Neuronal stem cell (in vitro differentiated cells): ENCODE measurements at places on chromosomes 6 and 20.

- H3K4me1 ChIP-seq, result peaks cover 53% of the 10 kb centered on the region
- peak; percentile 89 for DNase-seq
- H3K27me3 ChIP-seq, result no peaks in the 10 kb centered on the region
- H3K4me3 ChIP-seq, result peak within 1 kb of the TSS; percentile 64
- peaks cover 3% of the 10 kb centered on the region for H3K36me3 ChIP-seq
Observed at GRCh38 chr6:35496841-35497570, at the start of gene TEAD3. TEAD3 (minus strand) TSS chr6:35497079.

DNA sequence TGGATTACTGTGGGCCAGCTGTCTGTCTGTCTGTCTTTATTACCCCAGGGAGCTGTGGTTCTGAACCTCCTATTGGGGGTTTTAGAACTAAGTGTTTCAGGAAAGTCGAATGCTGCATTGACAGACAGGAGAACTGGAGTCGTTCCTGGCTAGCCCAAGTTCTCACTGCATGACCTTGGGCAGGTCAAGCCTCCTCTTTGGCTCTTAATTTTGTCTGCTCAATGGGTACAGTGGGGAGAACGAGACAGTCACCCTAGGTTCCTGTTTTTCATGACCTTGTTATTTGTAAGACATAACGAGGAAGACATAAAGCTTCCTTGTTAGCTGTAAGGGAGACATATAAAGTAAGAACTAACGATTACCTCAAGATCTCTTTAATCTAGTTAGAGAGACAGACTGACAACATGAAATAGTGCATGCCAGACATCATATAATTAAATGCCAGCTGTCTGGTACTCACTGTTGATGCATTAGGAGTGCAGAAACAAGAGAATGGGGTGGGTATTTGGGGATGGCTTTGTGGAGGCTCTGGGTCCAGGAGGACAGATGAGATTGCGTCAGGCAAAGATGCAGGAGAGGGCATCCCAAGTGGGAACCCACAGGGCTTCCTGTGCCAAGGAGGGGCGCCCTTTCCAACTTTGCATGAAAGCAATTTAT is 3.7 kb upstream of the CCDC167 start:
- H3K4me1 ChIP-seq, result peaks cover 11% of the 10 kb centered on the region
- no peaks in the 10 kb centered on the region for H3K27me3 ChIP-seq
- no peaks in the 10 kb centered on the region for H3K36me3 ChIP-seq
- DNase-seq, result no peak
- no peak overlapping the region for H3K27ac ChIP-seq
- H3K4me3 ChIP-seq, result no peak overlapping the region

DNA sequence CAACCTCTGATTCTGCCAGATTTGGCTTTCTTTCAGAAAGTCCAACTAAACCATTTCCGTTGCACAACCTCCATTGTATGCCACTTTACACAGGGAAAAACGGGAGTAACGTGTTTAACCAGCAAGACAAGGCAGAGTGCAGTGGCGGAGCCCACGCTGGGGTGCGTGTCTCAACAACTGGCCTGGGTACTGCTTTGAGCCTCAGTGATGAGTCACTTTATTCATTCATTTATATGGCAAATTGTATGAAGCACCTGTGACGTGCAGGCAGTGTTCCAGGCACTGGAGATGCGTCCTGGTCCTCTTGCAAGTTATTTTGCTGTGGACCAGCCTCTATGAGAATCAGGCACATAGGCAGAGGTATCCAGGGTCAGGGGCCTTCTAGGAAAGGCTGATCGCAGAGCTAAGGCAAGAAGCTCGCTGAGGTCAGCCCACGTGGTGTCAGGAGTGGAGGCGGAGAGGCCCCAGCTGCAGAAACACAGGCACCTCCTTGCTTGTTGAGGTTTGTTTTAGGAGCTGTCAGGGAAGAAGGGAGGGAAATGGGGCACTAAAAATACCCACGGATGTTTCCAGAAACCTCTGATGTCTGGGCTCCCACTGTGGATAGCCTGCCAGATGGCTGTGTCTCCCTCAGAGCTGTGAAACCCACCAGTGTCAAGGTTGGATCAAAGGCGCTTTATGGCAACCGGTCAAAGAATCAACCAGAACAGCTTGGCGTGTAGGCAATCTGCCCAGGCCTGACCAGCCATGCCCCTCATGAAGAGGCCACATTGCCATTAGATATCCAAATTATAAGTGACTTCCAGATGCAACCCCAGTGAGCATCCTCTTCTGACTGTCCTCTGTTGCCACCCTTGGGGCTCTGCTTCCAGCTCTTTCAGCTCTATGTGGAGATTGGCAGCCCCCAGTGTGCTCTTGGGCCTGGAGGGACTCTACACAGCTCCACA is 157.2 kb downstream of the CD83 start:
- no peak for DNase-seq
- no peaks in the 10 kb centered on the region for H3K36me3 ChIP-seq
- no peak overlapping the region for H3K27ac ChIP-seq
- H3K27me3 ChIP-seq, result no peaks in the 10 kb centered on the region
- H3K4me3 ChIP-seq, result no peak overlapping the region
- H3K4me1 ChIP-seq, result no peaks in the 10 kb centered on the region

DNA sequence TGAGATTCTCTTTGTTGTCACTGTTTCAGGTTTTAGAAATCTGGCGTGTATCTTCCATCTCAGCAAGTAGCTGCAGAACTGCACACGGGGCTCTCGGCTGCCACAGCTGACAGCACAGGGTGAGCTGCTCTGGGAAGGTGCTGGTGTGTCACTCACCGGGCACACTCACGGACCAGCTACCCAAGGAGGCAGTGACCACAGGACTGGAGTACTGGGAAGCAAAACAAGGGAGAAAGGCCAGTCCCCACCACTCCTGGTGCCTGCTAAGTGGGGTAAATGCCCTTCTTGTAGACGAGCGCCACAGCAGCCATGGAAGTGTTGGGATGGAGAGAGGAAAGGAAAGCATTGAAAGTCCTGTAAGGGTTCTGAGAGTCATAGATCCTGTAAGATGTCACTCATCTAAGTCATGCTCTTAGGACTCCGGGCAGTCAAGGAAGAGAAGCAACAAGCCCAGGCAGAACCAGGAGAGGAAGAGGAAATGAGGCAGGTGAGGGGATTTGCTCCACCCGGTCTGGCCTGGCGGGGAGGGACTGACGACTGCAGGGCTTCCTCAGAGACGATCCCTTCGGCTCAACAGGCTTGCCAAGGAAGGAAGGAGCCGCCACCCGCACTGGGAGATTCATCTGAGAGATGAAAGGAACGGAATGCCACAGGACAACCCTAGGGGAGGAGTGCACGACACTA is 48.1 kb downstream of the PRDM1 start:
- peak overlapping the region; percentile 34 for H3K4me3 ChIP-seq
- no peak for DNase-seq
- no peaks in the 10 kb centered on the region for H3K36me3 ChIP-seq
- H3K4me1 ChIP-seq, result no peaks in the 10 kb centered on the region
- no peaks in the 10 kb centered on the region for H3K27me3 ChIP-seq

- DNase-seq, result no peak
- H3K36me3 ChIP-seq, result no peaks in the 10 kb centered on the region
- no peak overlapping the region for H3K4me3 ChIP-seq
- no peaks in the 10 kb centered on the region for H3K27me3 ChIP-seq
- H3K27ac ChIP-seq, result no peak overlapping the region
Observed at GRCh38 chr6:11460001-11460668, 77.4 kb upstream of the TMEM170B start.

GRCh38 chr6:151181706-151182363 is 57.9 kb upstream of the AKAP12 start:
- H3K27me3 ChIP-seq, result no peaks in the 10 kb centered on the region
- H3K4me1 ChIP-seq, result no peaks in the 10 kb centered on the region
- no peaks in the 10 kb centered on the region for H3K36me3 ChIP-seq
- H3K4me3 ChIP-seq, result no peak overlapping the region
- no peak overlapping the region for H3K27ac ChIP-seq

DNA sequence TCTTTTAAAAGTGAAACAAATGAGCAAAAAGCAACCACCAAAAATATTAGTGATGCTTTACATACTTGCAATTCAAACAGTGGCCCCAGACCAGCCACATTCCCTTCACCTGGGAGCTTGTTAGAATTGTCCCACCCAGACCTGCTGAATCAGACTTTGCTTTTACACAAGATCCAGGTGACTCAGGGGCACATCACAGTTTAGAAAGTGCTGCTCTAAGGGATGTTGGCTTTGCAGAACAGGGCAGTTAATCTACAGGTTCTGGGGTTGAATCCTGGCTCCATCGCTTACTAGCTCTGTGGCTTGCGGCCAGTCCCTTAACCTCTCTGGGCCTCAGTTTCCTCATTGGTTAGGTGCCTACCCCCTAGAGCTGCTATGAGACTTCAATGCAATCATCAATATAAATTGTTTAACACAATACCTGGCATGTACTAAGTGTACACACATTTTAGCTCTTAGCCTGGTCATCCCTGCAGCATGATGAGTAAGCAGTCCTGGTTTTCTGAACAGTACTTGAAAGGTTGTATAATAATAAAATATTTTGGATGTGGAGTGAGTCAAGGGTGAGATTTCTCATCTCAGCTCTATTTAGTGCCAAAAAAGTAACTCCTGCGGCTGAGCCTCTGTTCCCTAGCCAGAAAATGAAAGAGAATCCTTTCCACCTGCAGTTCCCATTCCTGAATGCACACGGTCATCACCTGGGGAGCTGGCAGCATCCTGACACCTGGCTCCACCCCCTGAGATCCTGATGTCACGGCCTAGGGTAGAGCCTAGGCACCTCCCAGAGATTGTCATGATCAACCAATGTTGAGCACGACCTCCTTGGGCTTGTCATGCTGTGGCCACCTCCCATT is 162.7 kb downstream of the ANKRD60 start:
- H3K27ac ChIP-seq, result no peak overlapping the region
- no peaks in the 10 kb centered on the region for H3K27me3 ChIP-seq
- no peak for DNase-seq

GRCh38 chr6:148112851-148113319 is 229.8 kb upstream of the SASH1 start:
- no peaks in the 10 kb centered on the region for H3K4me1 ChIP-seq
- H3K4me3 ChIP-seq, result no peak overlapping the region
- no peaks in the 10 kb centered on the region for H3K27me3 ChIP-seq
- DNase-seq, result no peak
- H3K27ac ChIP-seq, result no peak overlapping the region

DNA sequence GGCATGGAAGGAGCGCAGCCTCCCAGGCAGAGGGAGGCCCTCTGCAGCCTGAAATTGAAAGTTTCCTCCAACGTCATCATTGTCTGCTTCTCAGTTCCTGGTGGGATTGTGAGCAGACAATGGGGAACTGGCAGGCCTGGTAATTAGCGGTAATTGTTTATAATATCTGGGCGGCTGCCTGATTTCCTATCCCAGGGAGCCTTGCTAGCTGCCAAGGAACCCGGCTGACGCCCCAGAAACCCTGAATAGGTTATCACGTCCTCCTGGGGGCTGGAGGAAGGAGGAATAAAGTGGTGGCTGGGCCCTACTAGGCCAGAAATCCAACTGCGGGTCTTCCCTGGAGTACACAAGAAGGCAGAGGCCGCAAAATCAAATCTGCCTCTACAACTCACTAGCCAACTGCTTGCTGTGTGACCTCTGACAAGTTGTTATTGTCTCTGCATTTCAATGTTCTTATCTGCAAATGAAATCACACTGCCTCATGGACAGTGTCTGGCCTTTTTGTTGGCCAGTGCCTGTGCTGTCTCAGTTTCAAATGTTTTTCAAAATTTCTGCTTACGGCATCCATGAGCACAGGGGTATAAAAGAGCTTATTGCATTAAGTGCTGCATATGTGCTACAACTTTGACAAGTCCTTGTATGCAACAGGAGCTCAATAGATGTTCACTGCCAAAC is 16.9 kb downstream of the KCNK15 start:
- H3K4me3 ChIP-seq, result no peak overlapping the region
- no peak for DNase-seq

- no peak overlapping the region for H3K4me3 ChIP-seq
- DNase-seq, result no peak
- no peaks in the 10 kb centered on the region for H3K4me1 ChIP-seq
- no peak overlapping the region for H3K27ac ChIP-seq
- no peaks in the 10 kb centered on the region for H3K36me3 ChIP-seq
Observed at GRCh38 chr20:8689337-8689736, 379.6 kb upstream of the PLCB4 start.

GRCh38 chr6:158028876-158029275 is 47.2 kb downstream of the SYNJ2 start:
- peaks cover 6% of the 10 kb centered on the region for H3K36me3 ChIP-seq
- H3K4me1 ChIP-seq, result peaks cover 21% of the 10 kb centered on the region
- H3K27ac ChIP-seq, result no peak overlapping the region
- H3K27me3 ChIP-seq, result no peaks in the 10 kb centered on the region
- DNase-seq, result no peak

- H3K27me3 ChIP-seq, result no peaks in the 10 kb centered on the region
- H3K36me3 ChIP-seq, result no peaks in the 10 kb centered on the region
- no peak overlapping the region for H3K4me3 ChIP-seq
- H3K27ac ChIP-seq, result no peak overlapping the region
- DNase-seq, result no peak
Observed at GRCh38 chr6:131758920-131759319, 48.1 kb upstream of the CTAGE9 start.

DNA sequence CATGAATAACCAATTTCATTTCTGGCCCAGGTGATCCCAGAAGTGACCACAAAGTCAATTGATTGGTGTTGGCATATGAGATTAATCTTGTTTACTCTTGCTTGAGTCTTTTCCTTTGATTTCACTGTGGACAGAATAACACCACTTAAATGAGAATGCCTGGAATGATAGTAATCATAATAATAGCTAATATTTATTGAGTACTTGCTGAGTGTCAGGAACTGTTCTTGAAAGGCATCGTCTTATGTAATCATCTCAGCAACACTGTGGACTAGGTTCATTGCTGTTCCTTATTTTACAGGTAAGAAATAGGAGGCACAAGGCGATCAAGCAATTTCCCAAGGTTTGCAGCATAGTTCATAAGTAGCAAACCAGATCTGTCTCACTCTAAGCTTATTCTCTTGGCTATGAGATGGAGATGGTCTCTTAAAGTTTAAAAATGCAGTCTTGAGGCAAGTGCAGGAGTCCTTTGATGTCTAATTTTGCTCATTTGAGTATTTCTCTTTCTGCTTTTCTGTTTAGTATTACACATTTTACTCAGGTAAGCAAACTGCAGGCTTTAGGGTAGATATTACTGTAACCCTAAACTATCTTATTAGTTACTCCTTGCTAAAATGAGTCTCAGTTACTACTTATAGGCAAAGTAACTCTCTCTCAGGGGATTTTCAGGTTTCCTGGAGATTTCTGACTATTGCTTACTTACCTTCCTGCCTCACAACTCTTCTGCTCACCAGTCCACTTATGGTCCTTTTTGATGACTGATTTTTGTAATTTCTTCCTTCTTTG is 6.3 kb downstream of the ADGRG6 start:
- no peaks in the 10 kb centered on the region for H3K27me3 ChIP-seq
- no peaks in the 10 kb centered on the region for H3K36me3 ChIP-seq
- H3K27ac ChIP-seq, result no peak overlapping the region
- H3K4me3 ChIP-seq, result no peak overlapping the region
- H3K4me1 ChIP-seq, result no peaks in the 10 kb centered on the region
